ENCODE measurements at places on chromosomes 5 and 9.

DNA sequence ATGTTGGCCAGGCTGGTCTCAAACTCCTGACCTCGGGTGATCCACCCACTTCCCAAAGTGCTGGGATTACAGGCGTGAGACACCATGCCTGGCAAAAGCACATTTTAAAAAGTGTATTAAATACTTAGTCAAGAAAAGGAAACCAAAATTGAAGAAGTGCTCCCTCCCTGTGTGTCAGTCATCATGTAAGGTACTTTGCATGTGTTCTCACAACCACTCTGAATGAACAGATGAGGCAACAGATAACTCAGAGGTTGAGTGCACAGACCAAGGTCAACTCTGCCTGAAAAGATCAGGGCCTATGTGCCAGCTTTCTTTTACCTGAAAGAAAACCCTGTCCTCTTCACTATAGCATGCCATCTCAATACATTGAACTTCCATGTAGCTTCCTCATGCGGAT lies 289.7 kb downstream of the MRPS30 start:
- DNase-seq: no peak

DNA sequence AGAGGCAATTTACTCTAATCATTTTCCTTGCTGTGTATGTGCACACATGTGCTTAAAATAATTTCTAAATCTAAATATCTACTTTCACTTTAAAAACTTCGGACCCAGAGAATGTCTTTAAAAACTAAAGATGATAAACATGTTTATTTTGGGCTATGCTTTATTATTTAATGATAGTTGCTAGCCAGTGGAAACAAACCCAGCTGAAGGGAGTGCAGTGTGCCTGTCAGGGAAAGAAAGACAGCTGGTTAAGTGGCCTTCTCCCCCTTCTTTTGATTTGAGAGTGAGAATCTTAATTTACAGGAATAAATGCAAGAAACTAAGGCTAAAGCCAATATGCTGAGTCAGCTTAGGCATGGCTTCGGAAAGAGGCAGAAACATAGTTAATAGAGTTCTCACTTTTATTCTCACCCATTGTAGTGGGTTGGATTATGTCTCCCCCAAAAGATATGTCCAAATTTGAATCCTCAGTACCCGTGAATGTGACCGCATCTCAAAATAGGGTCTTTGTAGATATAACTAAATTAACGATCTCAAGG lies 111.4 kb downstream of the DCP2 start:
- no peak for DNase-seq

DNA sequence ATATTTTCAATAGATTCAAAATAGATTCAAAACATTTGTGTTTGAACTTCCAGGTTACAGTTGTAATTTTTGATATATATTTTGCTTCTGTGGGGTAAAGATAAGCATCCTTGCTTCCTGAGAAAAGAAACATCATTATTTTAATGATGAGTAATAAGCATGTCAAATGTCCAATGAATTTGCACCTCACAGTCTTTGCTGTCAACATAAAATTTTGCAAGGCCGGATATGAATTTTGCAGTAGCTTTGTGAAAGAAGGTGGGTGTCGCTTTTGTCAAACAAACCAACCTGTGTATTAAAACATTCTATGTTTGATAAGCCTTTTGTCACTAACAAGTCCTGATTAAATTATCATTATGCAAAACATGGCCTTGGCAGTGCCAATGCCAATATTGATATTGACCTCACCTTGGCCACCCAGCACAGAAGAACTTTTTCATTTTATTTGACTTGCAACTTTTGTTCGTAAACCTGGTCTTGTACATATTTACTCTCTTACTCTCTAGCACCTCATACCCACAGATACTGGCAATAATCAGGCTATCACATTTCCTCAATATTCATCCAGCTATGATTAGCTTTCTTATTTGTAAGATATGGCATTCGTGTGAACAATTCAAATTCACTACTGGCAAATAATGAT lies 645.0 kb upstream of the KLF4 start:
- no peak for DNase-seq

DNA sequence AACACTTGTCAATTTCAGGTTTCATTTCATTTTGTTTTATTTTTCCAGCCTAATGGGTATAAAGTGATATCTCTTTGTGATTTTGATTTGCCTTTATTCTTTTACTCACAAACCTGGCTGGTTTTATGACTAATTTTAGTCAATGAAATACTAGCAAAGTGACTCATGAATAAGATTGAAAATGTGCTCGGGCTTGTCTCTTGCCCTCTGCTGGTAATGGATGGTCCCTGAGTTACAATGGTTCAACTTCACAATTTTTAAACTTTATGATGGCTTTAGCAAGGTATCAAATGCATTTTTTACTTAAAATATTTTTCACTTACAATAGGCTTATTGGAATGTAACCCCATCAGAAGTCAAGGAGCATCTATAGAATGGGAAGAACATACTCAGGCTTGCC lies 431.4 kb upstream of the CCNG1 start:
- no peak for DNase-seq

- no peak for DNase-seq
Observed at GRCh38 chr5:118070041-118070440, 918.3 kb downstream of the DTWD2 start.

DNA sequence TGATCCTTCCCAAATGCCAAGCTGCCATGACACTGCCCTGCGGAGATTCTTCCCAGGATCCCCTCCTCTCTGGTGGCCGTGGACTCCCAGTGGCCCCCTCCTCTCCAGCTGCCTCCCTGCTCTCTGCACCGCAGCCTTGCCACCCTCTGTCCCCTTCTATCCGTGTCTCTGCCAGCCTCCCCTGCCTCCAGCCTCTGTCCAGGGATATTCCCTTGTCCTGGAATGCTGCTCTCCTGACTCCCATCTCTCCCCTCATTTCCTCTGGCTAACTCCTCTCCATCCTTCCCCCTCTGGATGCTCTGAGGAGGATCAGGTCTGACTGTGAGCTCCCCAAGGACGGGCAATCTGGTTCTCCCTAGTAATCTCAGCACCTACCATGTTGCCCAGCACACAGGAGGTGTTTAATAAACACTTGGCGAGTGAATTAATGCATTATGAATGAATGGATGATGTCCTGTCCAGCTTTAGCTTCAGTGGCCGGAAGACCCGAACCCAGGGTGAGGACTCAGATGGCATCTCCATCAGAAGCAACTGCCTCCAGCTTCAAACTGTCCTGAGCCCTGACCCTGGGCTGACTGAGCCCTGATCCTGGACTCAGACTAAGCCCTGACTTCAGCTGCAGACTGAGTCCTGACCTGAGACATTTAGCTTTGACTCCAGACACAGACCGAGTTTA lies 7.5 kb upstream of the CRB2 start:
- DNase-seq: no peak

DNA sequence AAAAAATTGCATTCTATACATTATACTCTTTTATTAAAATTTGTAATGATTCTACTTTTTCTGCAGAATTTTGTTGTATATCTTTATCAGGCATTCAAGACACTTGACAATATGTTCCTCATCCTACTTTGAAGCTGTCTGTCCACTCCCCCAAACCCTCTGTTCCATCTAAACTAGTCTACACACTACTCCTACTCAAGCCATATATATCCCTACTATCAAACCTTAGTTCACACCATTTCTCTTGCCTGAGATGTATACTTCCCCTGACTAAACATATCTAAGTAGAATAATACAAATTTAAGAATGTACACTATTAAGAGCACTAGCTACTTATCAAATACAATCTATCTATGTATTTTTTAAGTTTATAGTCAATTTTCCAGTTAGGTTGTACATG lies 107.1 kb upstream of the FTMT start:
- no peak for DNase-seq

DNA sequence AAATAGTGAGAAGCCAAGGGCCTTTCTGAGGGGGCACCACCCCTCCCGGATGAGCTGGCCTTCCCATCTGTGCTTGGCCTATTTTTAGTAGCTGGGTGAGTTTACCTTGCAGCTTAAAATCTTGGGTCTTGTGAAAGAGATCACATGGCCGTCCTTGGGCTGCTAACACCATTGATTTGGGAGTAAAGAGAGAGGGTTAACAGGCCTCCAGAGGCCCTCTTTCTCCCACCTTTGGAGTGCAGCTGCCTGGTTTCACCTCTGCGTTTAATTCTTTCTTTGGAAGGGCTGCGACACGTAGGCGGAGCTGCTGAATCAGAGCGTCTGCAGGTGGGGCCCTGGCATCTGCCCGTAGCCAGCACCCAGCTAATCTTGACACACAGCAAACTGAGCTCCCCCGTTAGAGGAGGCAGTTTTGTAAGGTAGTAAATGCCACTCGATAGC lies 12.8 kb downstream of the OLFM1 start:
- DNase-seq: no peak

GRCh38 chr5:78792345-78793055 lies 143.9 kb upstream of the LHFPL2 start:
- DNase-seq: no peak

DNA sequence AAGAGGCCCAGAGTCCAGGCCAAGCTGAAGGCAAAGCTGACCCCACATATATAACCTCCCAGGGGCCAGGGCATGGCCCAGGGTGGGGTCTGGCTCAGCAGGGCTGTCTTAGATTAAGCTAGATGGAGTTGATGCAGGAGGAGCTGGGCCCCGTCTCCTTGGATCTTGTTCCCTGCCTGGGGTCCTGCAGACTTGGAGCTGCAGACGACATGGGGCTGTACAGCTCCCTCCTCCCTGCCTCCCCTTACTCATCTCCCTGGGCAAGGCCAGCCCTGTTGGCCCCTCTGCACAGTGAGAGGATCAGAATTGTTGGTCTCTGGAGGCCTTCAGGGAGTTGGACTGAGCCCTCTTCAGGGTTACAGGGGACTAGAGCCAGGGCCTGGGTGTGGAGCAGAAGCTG lies 134.9 kb downstream of the RGS3 start:
- DNase-seq: no peak

DNA sequence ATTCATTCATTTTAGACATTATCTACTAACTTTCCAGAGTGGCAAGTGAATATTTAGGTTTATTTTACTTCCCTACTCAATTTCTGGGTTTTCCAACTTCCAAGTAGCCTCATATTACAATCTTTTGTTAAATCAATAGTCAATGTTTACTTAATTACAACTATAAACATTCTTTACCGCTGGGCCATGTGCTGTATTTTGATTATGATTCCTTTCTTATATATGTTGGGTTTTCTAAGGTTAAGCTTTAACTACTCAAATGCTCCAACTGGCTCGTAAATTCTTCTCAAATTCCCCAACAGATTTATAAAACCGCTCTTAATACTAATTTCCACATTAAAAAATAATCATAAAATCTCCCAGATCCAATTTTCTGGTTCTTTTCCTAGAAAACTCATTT lies 110.1 kb upstream of the ABCA1 start:
- DNase-seq: no peak

DNA sequence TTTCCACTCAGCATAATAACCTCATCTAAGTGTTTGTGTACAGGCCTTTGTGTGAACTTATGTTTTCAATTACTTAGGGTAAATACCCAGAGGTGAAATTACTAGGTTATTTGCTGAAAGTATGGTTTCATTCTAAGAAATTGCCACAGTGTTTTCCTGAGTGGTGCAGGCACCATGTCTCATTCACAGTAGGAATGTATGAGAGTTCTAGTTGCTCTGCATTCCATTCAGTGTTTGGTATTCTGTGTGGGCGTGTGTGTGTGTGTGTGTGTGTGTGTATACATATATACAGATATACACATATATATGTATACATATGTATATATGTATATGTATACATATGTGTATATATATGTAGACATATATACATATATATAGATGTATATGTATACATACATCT lies 8.8 kb upstream of the SVEP1 start:
- DNase-seq: peak; percentile 58

All from AG10803 (cell line).